ENCODE measurements at places on chromosomes 13 and 19. TPM values are rescaled to one million over a fixed set of nuclear protein-coding genes. Genes with fewer than 3 reads are reported as not detected.

Gene PINLYP
- 16.7 TPM for total RNA-seq

Gene MRPL34
- 82.3 TPM for total RNA-seq

Gene ZNF99
- total RNA-seq = not detected

Gene UHRF1
- 0.95 TPM for total RNA-seq

Gene ZNF625
- 19.6 TPM for total RNA-seq

Gene SLC17A7
- not detected for total RNA-seq

Gene VAV1
- total RNA-seq = 5.0 TPM

Gene CD209
- 0.48 TPM for total RNA-seq

Gene CASP14
- not detected for total RNA-seq

Gene IZUMO4
- total RNA-seq = 24.5 TPM

Gene OXGR1
- total RNA-seq = 0.57 TPM

Gene NANOS2
- not detected for total RNA-seq

Gene METTL21C
- not detected for total RNA-seq

Gene PDE4A
- 3.3 TPM for total RNA-seq

Gene RPL18
- 2,995 TPM for total RNA-seq

Gene COL5A3
- 2.8 TPM for total RNA-seq

Gene CYP4F3
- 0.28 TPM for total RNA-seq

Gene TUBGCP3
- 24.9 TPM for total RNA-seq

Gene DCT
- total RNA-seq = 0.47 TPM

Gene HTR2A
- total RNA-seq = not detected

Gene CGB2
- not detected for total RNA-seq

Gene ZSCAN1
- total RNA-seq = 0.78 TPM

Gene CLDND2
- total RNA-seq = not detected

Gene ZNF57
- total RNA-seq = 5.1 TPM

Gene CRLF1
- 0.87 TPM for total RNA-seq

Gene TLE2
- total RNA-seq = 41.2 TPM

Gene GJA3
- 0.08 TPM for total RNA-seq

Gene SYCN
- not detected for total RNA-seq

Gene EPSTI1
- total RNA-seq = 5.0 TPM

Gene C1QTNF9
- not detected for total RNA-seq

Gene STARD13
- total RNA-seq = 14.0 TPM

Gene MBD3L3
- total RNA-seq = not detected

Gene NAT14
- 23.1 TPM for total RNA-seq

Gene ZNF556
- 2.8 TPM for total RNA-seq

Gene FBXO27
- total RNA-seq = 19.7 TPM

Gene ZNF587
- total RNA-seq = 40.4 TPM

Gene IGFL2
- total RNA-seq = not detected

Gene KLK3
- total RNA-seq = not detected

Gene DCLK1
- 31.3 TPM for total RNA-seq

Gene SPINT2
- total RNA-seq = 117 TPM

Gene ZSCAN4
- 1.3 TPM for total RNA-seq

Gene ADAT3
- total RNA-seq = 5.1 TPM

Gene PLK5
- 1.1 TPM for total RNA-seq

Gene TIMM44
- 50.3 TPM for total RNA-seq

Gene LHB
- not detected for total RNA-seq

Gene ZNF726
- 1.1 TPM for total RNA-seq

Gene CBLC
- not detected for total RNA-seq

Gene PLPPR3
- total RNA-seq = 0.52 TPM

Gene PRRG2
- total RNA-seq = not detected

Gene ETV2
- total RNA-seq = 2.5 TPM

Gene PLIN4
- total RNA-seq = 30.0 TPM

Gene ZNF264
- total RNA-seq = 56.6 TPM

Gene ANGPTL4
- total RNA-seq = 16.4 TPM

Gene SBK3
- total RNA-seq = 0.32 TPM

Gene MTUS2
- total RNA-seq = 7.2 TPM

Gene CERS4
- total RNA-seq = 28.7 TPM

Gene TTC9B
- total RNA-seq = not detected

Gene HCST
- total RNA-seq = 3.8 TPM

All from ovary (tissue), 10 donors.